AML-193 (cell line): ENCODE measurements at places on chromosomes 13 and 19.

GRCh38 chr13:52949742-52950141, 78.9 kb upstream of the OLFM4 start:
- DNase-seq, result no peak

DNA sequence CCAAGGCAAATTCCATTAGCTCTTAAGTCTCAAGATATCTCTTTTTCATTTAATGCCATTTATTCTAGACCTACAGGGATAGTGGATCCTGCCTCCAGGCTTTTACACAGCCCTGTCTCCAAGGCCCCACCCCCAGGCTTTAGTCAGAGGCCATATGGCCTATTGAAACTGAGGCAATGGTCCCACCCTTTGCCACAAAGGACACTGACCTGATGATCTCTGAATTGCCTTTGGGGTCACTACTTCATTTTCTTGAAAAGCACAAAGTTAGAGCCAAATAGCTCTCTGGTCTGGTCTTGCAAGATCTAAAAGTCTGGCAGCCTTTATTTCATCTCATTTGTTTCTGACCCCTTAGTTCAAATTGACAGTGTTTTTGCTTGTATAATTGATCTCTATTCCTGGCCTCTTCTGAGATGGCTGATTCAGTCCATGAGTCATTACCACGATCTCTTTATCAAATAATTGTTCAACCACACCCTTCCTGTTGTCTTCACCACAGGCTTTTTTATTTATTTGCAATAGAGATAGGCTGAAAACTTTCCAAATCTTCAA, 209.8 kb downstream of the FGF14 start:
- DNase-seq, result no peak

GRCh38 chr13:29579094-29579493, 16.4 kb downstream of the SLC7A1 start:
- DNase-seq, result no peak

DNA sequence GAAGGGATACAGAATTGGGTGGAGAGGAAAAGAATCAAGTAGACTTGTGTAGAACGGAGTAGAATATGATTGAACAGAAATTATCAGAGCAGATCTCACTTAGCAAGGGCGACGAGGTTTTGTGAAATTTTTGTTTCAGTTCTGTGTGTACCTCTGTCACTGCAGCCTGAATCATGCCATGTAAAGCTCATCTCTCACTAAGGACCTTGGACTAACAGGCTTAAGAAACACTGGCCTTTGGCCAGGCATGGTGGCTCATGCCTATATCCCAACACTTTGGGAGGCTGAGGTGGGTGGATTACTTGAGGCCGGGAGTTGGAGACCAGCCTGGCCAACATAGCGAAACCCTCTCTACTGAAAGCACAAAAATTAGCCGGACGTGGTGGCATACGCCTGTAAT, 62.6 kb downstream of the MYH14 start:
- DNase-seq, result no peak

GRCh38 chr19:13600091-13600490, 93.8 kb upstream of the CACNA1A start:
- DNase-seq, result no peak

- no peak for DNase-seq
Observed at GRCh38 chr19:51779181-51779580, 15.8 kb upstream of the FPR3 start.

DNA sequence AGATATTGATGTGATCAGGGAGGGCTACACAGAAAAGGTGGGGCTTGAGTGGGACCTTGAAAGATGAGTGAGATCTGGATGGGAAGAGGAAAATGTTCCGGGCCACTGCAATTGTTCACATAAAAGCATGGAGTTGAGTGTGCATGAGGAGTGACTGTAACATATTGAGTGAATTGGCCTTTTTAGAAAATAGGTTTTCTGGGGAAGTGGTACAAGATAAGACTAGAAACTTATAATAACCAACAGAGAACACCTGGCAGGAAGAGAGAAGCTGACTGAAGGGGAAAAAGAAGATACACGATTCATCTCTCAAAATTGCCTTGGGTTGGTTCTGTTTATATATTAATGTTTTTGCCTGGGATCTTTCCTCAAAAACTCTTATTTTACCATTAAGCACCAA, 32.2 kb downstream of the SLC10A2 start:
- DNase-seq, result no peak

- DNase-seq, result no peak
Observed at GRCh38 chr19:57949702-57950101, 2.2 kb upstream of the ZNF256 start.

- DNase-seq, result peak; percentile 63
Observed at GRCh38 chr19:41755328-41755913, at the start of gene CEACAM6. TSS of gene CEACAM6 (plus strand) at chr19:41755530. CDS start at chr19:41755639, 109 bp downstream.

- no peak for DNase-seq
Observed at GRCh38 chr13:66965181-66965580, 265.0 kb downstream of the PCDH9 start.

DNA sequence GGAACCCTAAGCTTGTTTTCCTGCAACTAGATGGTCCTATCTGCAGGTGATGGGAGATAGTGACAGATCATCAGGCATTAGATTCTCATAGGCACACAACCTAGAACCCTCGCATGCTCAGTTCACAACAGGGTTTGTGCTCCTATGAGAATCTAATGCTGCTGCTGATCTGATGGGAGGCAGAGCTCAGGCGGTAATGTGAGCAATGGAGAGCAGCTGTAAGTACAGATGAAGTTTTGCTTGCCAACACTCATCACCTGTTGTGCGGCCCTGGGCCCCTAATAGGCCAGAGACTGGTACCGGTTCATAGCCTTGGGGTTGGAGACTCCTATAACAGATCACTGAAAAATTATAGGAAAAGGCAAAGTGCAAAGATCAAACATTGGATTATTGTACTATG, 267.2 kb downstream of the PCDH9 start:
- DNase-seq, result no peak

- no peak for DNase-seq
Observed at GRCh38 chr19:2475018-2475701, 767 bp upstream of the GADD45B start.

GRCh38 chr19:812049-812746, 9.6 kb downstream of the PLPPR3 start:
- DNase-seq, result no peak

DNA sequence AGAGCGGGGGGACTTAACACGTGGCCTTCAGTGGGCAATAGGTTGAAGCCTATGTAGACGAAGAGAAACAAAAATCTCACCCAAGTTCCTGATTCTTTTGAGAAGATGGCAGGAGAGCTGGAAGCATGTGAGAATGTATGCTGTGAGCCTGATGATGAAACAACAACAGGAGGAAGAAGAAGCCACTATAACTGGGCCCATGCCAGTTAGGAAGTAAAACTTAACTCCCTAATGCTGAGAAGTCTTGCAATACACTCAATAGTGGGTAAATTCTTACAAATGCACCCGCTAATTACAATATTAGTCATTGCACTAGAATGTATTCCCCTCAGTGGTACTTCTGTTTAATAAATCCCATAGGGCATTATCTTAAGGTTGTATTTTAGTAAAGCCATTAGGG, 9.1 kb downstream of the PCDH17 start:
- peak; percentile 90 for DNase-seq

DNA sequence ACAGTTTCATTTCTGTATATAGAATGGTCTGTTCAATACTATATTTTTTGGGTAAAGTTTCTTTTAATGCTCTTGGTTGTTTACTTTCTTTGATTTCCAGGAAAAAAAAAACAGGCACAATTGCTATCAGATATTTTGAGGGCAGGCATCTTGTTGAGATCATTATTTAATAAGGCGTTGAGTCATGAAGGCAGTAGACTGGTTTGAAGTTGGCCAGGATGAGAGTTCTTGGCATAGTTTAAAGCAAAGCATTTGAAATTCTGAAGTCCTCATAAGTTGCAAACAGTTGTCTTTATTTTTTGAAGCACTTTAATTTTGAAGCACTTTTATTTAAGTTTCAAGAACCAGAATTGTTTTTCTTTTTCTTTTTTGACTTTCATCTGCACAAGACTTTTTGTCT, 2.6 kb upstream of the ZNF175 start:
- no peak for DNase-seq

DNA sequence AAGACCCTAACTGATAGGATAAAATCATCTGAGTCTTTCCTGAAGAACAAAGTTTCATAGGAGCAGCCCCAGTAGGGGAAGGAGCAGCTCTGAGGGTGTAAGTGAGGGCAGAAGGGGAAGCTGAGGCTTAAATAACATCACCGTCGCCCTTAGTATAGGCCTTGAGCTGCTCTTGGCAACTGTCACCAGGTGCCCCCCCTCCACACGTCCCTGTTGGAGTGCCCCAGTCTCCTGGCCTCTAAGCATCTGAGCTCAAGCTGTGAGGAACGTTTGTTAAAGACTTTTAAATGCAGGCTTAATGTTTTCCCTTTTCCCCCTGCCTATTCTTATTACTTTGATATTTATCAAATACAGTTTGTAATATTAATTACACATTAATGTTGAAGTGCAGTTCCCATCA, 170.6 kb downstream of the ZIC5 start:
- no peak for DNase-seq

DNA sequence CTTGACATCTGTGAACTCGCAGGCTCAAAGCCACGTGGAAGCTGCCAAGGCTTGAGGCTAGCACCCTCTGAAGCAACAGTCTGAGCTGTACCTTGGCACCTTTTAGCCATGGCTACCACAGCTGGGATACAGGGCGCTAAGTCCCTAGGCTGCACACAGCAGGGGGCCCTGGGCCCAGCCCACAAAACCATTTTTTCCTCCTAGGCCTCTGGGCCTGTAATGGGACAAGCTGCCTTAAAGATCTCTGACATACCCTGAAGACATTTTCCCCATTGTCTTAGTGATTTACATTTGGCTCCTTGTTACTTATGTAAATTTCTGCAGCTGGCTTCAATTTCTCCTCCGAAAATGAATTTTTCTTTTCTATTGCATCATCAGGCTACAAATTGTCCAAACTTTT, 455.9 kb downstream of the TDRD3 start:
- DNase-seq, result no peak

DNA sequence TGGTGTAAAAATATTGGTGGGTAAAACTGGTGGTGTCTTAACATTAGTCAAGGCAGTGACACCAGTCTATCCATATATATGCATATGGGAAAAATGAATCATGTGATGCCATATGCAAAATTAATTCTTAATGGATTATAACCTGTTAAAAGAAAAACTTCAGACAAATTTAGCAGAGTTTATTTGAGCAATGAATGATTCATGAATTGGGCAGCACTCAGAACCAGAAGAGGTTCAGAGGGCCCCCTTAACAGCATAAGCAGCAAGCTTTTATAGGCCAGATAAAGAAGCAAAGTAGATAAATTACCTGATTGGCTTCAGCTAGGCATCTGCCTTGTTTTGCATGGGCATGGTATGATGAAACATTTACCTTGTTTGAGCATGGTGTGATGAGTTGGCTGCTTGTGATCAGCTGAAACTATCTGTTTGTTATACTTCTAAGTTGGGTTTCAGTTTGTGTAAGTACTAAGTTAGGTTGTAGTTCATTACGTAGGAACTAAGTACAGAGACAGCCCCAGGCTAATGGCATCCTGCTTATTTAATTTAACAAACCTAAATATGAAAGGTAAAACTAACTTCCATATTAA, 66.6 kb downstream of the DNAJC15 start:
- no peak for DNase-seq

DNA sequence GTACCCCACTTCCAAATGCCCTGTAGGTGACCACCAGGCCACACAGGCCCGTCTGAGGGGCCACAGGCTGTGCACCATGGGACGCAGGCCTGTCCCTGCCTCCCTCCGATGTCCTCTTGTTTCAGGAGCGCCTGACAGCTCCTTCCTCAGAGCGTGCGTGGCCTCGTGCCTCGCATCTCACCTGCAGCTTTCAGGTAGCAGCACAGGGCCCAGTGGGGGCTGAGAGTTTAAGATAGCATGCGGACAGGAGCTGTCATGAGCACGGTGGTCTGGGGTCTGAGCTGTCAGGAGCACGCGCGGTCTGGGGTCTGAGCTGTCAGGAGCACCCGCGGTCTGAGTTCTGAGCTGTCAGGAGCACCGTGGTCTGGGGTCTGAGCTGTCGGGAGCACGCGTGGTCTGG, 40.1 kb downstream of the GAS6 start:
- DNase-seq, result no peak

DNA sequence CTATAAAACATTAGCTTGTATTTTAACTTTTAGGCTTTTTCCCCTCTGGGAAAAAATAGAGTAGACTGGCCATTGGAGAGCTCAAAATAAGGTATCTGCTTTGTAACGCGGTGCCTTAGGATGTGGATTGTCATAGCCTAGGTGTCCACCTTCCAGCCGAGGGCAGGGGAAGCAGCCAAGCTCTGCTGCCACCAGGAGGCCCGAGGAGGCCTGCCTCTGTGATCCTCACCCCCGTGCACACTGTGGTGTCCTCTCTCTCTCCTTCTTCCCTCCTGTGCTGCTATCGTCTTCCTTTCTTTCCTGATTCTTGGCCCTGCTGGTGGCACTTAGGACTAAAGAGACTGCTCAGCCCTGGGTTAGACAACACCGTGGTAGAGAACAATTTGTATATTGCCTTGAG, 11.3 kb downstream of the HNRNPM start:
- DNase-seq, result no peak

GRCh38 chr13:91025442-91025841, 322.0 kb upstream of the MIR17HG start:
- no peak for DNase-seq

- DNase-seq, result no peak
Observed at GRCh38 chr13:24745516-24745860, 18.5 kb upstream of the RNF17 start.

DNA sequence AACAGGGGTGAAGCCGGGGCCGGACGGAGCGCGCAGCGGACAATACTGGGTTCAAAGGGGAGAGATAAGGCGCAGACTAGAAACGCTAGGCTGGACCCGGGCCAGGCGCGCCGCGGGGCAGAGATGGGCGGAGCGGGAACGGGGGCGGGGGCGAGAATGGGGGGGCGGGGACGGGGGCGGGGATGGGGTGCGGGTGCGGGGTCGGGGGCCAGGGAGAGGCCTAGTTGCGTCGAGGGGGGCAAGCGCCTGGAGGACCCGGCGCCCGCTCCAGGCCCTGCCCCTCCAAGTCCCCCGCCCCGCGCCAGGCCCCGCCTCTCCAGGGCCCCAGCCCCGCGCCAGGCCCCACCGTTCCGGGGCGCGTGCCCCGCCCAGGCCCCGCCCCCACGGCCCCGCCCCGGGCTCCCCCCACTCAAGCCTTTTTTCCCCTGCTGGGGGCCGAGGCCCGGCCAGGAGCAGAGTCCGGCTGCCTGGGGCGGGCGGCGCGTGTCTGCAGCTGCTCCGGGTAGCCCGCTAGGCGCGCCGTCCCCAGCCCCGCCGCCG, at the start of gene CERS4:
Gene CERS4, plus strand, starts transcription at position 449 of the 540 bp plus-strand sequence. CDS start 41,707 bp downstream, outside the sequence.
- DNase-seq, result peak; percentile 14
